ENCODE measurements at places on chromosomes 4 and X.
A peak's percentile ranks its signal among the peaks of the same experiment; 100 is the strongest.

GRCh38 chr4:145709843-145710242, 29.9 kb downstream of the C4orf51 start:
- no peak for DNase-seq

GRCh38 chr4:56217343-56217890, 169.9 kb downstream of the AASDH start:
- no peak for DNase-seq

- DNase-seq: no peak
Observed at GRCh38 chr4:680928-681645, 6.7 kb downstream of the MYL5 start.

GRCh38 chr4:149988087-149988410, 90.2 kb upstream of the DCLK2 start:
- DNase-seq: no peak

DNA sequence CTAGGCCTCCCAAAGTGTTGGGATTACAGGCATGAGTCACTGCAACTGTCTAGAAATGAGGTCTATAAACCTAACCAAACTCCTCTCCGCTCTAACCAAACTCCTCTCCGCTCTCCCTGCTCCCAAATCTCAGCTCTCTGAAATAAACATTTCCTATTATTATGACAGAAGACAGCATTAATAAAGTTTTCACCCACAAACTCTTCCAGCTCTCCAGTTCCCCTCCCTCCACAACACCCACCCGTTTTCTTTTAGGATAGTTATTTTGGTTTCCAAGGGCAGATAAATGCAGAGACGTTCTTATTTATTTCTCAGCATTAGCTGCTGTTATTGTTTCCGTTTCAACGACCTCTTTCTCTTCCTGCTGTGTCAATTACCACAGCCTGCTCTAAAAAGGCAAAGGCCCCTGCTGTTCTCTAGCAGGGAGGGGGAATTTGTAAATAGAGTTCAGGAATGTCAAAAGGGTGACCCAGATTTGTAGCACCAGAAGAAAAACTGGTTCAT, 13.3 kb upstream of the SCD5 start:
- peak; percentile 26 for DNase-seq

DNA sequence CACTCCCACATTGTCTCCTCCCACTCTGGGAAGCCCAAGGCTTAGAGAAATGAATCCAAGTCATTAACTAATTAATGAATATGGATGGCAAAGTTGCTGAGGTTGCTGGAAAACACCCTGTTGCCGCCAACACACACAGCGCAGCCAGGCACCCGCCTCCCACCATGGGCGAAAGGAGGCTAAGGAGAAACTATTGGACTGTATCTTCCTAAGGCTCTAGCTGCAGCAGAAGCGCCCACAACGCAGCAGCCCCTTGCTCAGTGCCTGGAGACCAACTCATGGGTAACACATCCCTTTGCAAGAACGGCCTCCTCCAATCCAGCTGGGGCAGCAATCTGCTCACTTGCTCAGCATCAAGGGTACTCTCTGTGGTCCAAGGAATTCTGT, 34.2 kb downstream of the TSC22D3 start:
- DNase-seq: no peak

GRCh38 chrX:3066555-3066954, 25.3 kb downstream of the ARSF start:
- DNase-seq: peak; percentile 12

DNA sequence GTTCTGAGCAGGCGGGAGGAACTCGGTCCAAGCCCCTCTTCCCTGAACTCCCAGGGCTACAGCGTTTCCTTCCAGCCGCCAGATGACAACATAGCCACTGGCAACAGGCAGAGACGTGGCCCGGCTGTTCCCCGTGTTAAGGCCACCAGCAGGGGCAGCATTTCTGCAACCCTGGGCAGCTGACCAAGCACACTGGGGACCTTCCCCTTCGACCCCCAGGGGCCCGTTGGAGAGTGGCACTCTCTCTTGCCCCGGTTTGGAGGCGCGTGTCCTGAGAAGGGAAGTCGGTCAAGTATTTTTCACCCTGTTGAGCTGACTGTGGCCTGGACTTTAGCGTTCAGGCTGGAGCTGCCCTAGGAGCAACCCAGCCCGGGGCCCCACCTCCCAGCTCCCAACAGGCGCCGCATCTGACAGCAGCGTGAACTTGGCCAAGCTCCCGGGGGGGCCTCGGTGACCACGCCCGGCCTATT, 37.6 kb downstream of the ZBTB49 start:
- DNase-seq: no peak

- DNase-seq: no peak
Observed at GRCh38 chrX:28491941-28492340, 95.3 kb upstream of the IL1RAPL1 start.

DNA sequence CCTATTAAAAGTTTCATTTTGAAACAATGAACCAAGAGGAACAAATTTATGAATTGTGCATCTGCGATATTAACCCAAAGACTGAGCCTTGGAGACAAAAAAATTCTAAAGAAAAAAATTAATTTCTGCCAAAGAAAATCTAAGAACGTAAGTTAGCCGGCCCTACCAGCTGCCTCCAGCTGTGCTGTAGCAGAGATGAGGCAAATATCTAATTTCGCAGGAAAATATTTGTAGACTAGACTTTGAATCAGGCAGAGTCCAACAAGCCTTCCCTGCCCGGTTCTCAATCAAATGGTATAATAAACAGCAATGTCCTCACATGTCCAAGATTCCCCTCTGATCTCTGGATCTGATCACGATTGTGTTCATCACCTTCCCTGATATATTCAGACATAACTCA, 21.2 kb upstream of the SMIM20 start:
- DNase-seq: no peak

GRCh38 chr4:73764513-73764912, 24.1 kb downstream of the CXCL8 start:
- DNase-seq: no peak

GRCh38 chr4:21113496-21114223, 413.4 kb downstream of the PACRGL start:
- no peak for DNase-seq

DNA sequence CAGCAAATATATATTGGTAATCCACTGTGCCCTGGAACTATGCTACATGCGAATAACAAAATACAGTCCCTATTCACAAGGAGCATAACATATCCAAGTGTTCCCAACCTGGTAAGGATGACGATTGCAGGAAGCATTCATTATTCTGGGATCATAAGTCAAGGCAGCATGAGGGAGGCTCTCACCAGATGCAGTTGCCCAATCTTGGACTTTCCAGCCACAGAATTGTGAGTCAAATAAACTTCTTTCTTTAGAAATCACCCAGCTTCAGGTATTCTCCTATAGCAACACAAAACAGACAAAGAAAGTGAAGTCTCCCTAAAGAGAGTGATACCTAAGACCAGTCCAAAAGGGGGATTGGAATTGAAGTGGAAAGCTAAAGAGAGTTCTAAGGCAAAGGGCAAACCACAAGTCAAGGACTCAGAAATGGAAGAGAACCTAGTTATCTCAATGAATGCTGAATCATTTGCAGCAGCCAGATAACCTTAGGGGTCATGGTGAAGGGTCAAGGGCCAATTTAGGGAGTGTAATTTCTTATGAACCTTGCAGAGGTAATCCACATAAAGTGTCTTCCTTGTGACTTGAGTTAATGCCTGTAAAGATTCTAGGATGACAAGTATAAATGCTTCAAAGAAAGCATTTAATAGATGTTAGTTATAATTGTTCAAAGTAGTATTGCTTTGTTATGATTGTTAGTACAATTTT, 103.1 kb upstream of the PCDH7 start:
- no peak for DNase-seq

GRCh38 chrX:15680401-15680800, 15.8 kb upstream of the CLTRN start:
- DNase-seq: no peak

DNA sequence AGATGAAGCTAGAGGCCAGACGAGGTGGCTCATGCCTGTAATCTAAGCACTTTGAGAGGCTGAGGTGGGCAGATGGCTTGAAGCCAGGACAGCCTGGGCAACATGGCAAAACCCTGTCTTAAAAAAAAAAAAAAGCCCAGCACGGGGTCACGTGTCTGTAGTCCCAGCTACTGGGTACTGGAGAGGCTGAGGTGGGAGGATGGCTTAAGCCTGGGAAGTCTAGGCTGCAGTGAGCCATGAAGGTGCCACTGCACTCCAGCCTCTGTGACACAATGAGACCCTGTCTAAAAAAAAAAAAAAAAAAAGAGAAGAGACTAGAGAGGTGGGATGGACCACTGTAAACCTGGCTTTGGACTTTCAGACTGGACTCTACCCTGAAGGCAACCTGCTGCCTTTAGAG, 10.7 kb upstream of the LRBA start:
- no peak for DNase-seq

DNA sequence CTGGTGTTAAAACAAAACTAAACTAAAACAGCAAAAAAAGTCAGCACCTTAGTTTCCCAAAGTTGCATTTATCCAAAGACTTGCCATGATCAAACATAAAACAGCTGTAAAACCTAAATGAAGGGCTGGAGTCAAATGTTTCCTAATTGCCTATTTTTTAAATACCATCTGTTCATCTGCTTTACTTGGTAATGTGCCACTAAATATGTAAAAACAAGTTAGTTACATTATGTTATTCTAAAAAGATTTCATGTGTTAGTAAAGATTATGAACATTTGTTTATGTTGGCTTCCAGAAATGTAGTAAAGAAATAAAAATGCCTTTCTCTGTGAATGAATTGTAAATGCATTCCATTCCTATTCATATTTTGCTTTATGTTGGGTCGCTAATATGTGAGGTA, 977.8 kb downstream of the FSTL5 start:
- no peak for DNase-seq

- DNase-seq: no peak
Observed at GRCh38 chr4:183095199-183095512, 3.9 kb upstream of the WWC2 start.

- DNase-seq: no peak
Observed at GRCh38 chrX:360496-361150, 26.1 kb downstream of the PPP2R3B start.

GRCh38 chr4:98565681-98566301, 92.6 kb downstream of the TSPAN5 start:
- DNase-seq: peak; percentile 63

DNA sequence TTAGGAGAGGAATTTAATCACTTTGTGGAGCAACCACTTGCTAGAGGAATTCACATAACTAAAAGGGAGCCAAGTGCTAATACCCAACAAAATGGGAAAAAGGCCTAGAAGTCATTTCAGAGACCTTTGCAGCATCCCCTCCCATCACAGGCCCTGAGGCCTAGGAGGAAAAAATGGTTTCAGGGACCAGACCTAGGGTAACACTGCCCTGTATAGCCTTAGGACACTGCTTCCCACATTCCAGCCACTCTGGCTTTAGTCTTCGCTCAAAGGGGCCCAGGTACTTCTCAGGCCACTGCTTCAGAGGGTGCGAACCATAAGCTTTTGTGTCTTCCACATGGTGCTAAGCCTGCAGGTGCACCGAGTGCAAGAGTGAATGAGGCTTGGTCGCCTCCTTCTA, 19.1 kb downstream of the SPANXN2 start:
- no peak for DNase-seq

Measured in globus pallidus (tissue), 1 donor.